Stimulated activated CD4-positive, alpha-beta T cell treated with anti-CD3 and anti-CD28 coated beads, Interleukin-12 subunit alpha, Interleukin-12 subunit beta, amount 100 ng/mL, for 24 hours (primary cell): ENCODE measurements at places on chromosomes 12 and 14.

DNA sequence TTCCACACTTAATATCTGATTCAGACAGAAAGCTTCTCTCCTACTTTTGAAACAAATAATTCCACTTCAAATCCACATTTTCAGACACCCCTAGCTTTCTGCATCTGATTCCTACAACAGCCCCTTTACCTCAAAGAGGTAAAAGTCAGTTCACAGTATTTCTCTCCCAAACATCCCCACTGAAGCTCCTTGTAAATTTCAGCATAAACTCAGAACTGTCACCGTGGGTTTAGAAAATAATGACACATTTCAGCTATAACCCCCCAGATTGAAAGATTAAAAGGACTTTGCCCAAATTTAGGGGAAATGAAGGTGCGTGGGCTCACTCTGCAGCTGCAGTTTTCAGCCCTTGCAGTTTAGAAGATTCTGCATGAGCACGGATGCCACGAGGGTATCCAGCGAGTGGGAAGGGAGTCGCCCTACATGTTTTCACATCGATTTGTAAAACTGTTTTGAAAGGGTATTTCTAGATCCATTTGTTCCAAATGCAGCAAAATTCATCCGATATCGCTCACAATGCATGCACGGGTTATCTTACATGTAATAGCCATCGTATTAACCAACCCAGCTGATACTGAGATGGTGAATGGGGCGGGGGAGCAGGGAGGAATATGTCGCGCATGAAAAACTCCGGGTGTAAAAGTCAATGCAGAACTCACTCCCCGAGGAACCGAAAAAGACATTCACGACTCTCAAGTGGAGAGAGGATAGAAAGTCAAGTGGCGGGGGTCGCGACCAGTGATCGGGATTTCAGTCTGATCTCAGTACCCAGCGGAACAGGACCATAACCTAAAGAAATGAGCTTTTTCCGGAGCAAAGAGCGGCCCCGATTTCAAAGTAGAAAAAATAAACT, 5.0 kb upstream of the CCND2 start:
- no peak for DNase-seq

GRCh38 chr12:60394665-60395064, 798.8 kb downstream of the SLC16A7 start:
- no peak for DNase-seq

GRCh38 chr14:26163761-26164160, 434.1 kb downstream of the NOVA1 start:
- DNase-seq: no peak

GRCh38 chr14:49769581-49770211, 1.7 kb downstream of the KLHDC2 start:
- no peak for DNase-seq

DNA sequence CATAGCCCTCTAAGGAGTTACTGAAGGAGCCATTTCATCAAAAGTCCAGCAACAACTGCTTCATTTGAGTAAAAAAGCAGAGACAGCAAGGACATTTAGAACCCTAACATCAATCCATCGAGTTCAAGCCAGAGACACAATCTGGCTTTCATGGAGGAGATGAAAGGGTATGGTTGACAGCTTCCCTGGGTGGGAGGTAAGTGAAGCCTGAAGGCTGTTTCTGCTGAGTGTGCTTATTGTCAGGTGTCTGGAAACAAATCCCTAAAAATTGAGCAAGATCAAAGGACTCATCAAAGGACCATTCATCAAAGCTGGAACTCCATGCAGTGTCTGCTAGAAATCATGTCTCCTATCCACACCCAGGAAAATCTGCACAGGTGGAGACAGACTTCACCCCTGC, 104.4 kb upstream of the CCDC196 start:
- DNase-seq: no peak
